Activated naive CD4-positive, alpha-beta T cell treated with anti-CD3 and anti-CD28 coated beads for 36 hours (primary cell): ENCODE measurements at places on chromosomes 6 and 20. TPM values are rescaled to one million over a fixed set of nuclear protein-coding genes. Genes with fewer than 3 reads are reported as not detected.

The AGER gene
- total RNA-seq, result 17.0 TPM

The ASIP gene
- total RNA-seq, result not detected

The ADTRP gene
- 52.1 TPM for total RNA-seq

The METTL24 gene
- not detected for total RNA-seq

The PCSK2 gene
- not detected for total RNA-seq

The NELFE gene
- 83.2 TPM for total RNA-seq

The DSP gene
- 0.22 TPM for total RNA-seq

The RAET1L gene
- total RNA-seq, result not detected

The RPP40 gene
- total RNA-seq, result 8.2 TPM

The ADNP gene
- total RNA-seq, result 50.8 TPM

The TMEM170B gene
- total RNA-seq, result 0.40 TPM

DNA sequence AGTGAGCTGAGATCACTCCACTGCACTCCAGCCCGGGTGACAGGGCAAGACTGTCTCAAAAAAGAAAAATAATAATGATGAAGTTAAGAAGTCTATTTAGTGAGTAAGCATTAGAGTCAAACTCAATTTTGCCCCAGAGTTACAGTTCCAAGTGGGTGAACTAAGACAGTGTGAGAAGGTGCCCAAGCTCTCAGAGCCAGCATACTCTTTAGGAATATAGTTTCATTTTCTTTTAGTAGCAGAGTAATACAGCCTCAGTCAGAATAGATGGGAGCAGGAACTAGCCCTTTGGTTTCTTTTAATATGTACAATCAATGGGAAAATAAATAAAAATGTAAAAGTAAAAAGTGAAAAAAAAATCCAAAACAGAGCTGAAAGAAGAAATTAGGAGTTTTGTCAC is 87.0 kb upstream of the ADGRF1 start:
- no peak for DNase-seq

GRCh38 chr20:16474363-16474762 is 98.9 kb downstream of the KIF16B start:
- DNase-seq, result no peak

DNA sequence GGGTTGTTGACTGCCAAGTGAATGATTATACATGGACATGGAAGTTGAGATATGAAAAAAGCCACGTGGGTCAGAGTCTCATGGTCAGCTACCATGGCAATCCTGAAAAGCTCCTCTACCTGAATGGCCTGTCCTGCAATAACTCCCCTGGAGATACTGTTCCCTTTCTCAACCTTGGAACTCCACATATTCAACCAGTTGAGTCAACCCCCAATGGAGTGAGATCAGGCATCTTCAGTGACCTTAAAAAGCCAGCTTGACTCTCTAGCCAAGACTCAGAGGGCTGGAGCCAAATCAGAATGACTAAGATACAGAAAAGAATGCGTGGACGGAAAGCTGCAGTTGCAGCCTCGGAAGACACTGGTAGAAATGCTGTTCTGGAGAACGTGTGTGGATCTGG is 341.3 kb downstream of the FOXA2 start:
- DNase-seq, result no peak

- DNase-seq, result no peak
Measured at GRCh38 chr20:10093087-10093591, 58.4 kb downstream of the ANKEF1 start.

DNA sequence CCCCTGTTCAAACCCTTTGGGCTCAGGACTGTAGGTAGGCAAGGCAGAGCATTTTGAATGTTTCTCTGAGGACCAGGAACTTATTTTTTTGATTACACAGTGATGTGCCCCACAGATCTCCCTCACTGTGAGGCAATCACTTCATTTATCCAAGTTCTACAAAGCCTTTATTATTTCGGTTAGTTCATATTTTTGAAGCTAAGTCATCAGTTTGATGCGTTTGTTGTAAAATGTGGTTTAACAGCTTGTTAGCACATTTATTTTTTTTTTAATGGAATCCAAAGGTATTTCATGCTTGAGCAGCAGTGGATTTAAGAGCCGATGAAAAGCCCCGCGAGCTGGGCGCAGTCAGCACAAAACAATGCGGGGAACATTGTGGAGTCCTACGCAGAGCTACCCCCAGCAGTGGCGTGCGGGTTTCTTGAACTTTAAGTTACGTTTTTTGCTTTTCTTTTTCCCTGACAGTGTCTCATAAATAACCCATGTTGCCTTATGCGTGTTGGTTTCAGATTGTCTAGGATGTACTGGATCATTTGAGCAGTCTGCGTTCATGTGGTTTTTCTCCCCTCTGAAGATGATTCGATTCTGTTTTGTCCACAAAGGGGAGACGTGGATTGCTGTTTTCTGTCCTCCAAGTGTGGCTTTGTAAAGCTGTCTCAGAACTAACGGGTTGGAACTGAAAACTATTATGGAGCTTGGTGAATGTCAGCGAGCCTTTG is 233.6 kb upstream of the BMP2 start:
- DNase-seq, result no peak

DNA sequence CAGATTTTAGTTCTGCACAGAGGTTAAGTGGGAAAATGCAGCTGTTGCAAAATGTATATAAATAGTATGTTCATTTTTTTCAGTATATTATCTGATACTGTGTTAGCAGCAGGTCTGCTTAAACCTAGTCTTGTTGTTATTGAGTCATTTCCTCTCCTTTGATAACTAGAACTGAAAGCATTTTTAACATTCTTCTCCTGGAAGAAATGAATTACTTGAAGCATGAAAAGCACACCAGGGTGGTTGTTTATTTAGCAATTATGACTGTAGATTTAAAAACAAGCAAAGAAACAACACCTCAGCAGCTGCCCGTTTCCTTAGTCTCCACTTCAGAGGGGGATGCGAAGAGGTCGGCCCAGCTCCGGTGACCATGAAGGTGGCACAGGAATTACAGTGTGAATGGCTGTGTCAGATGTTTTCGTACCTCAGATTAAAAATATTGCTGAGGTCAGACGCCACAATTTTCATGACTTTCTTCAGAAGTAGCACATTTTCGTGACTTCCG is 53.5 kb downstream of the GOPC start:
- DNase-seq, result peak; percentile 38

DNA sequence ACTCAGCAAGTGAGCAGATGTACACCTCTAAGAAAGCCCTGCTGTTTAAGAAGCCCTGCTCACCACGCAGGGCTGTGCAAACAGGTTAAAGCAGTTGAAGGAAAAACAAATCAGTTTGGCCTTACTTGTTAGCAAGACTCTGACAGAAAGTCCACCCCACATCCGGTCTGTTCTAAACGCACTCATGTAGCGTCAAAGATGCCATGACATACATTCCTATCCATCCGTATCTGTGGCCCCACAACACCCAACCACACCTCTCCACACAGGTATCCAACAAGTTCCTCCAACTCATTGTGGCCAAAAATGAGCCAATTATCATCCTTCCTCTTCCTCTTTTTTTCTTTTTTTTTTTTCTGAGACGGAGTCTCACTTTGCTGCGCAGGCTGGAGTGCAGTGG is 22.8 kb upstream of the RAB22A start:
- peak; percentile 21 for DNase-seq

DNA sequence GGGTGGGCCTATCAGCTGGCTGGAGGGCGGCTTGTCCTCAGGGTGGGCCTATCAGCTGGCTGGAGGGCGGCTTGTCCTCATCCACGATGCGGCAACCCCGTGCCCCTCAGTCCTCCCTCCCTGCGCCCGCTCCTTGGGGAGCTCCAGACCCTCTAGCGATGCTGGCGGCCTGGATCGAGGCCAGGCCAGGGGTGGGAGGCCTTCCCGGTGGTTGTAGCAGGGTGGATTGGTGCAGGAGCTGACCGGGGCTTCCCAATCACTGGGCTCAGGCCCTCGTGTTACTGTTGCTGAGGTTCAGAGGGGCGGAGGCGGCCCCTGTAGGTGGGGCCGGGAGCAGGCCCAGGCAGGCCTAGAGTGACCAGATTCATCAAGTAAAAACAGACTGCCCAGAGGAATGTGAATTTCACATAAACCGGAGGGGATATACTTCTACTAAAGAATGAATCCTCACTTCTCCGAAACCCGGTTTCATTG is 8.8 kb downstream of the SLC17A9 start:
- DNase-seq, result no peak

DNA sequence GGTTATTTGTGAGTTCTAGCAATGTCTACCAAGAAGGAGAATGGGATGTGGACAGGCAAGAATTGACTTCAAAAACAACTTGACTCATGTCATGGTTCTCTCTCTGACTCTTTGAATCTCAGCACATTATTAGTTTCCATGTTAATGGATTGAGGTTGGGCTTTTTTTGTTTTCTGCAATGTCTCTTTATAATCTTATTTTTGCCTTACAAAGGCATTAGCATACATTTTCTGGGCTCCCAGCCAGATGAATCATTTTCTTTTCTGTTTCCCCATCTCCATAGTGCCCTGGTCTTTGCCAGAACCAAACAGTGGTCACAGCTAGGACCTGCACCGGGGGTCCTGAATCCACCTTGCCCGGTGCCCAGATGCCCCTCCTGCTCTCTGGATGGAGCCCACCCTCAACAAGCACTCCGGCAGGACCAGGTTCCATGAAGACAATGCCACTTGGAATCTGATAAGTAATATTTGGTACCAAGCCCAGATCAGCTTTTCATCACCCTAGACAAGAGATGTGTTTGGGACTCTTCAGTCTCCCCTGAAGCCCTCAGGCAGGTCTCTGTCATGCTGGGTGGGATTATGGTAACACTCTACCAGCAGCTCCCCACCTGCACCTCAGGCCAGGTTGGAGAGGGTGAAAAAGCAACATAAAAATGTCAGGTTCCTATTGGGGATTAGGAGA is 266.7 kb upstream of the SULF2 start:
- no peak for DNase-seq

GRCh38 chr6:17022604-17023003 is 79.2 kb upstream of the STMND1 start:
- no peak for DNase-seq

GRCh38 chr6:10460096-10460495 is 45.2 kb upstream of the TFAP2A start:
- DNase-seq, result no peak

- DNase-seq, result no peak
Measured at GRCh38 chr20:47205577-47206123, 150.8 kb downstream of the ZMYND8 start.

DNA sequence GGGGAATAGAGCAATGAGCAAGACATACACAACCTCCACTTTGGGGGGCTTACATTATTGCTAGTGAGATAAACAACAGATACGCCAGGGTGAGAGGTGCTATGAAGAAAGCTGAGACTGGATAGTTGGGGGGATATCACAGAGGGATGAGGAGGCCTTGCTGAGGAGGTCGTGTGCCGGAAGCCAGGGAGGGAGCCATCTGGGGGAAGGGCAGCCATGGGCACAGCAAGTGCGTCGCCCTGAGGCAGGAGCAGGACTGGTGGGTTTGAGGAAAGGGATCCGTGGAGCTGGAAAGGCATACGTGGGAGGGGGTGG is 12.2 kb upstream of the BAK1 start:
- DNase-seq, result no peak

DNA sequence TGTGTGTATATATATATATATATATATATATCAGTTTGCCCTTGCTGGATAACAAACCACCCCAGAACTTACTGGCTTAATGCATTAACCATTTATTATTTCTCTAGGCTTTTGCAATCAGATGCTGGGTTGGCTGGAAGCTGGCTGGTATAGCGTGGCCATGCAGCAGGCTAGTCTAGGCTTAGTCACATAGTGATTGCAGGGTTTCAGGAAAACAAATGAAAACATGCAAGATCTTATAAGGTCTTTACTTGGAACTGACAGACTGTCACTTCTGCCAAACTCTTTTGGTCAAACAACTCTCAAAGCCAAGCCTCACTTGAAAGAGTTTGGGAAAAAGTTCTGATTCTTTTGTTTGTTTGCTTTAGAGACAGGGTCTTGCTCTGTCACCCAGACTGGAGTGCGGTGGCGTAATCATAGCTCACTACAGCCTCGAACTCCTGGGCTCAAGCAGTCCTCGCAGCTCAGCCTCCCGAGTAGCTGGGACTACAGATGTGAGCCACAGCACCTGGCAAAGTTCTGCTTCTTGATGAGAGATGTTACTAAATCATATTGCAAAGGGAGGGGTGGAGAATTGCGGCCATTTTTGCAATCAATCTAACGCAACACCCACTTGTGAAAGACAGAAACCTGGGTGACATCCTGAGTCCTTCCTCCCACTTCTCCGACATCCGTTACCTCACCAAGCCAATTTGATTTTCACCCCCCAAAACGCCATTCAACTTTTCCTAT is 74.6 kb upstream of the RNF24 start:
- DNase-seq, result no peak

- DNase-seq, result no peak
Measured at GRCh38 chr6:166598441-166599138, 12.1 kb upstream of the RAMACL start.

DNA sequence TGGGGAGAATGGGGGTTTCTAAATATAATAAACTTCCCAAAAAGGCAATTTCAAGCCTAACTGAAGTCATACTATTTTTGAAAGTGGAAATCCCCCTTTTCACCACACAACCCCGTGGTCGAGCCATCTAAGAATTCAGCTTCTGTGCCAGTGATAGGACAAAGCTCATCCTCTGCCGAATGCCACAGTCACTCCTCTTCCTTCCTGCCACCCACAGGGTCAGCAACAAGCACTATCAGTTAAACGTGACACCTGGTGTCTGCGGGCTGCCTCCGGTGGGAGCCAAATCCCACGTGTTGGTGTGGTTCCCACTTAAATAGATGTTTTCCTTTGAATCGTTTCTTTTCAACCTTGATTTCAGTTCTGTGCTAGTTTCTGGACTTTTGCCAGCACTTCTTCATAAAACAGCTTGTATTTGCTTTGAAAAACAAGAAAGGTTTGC is 60.7 kb downstream of the TNFAIP3 start:
- DNase-seq, result peak; percentile 90

DNA sequence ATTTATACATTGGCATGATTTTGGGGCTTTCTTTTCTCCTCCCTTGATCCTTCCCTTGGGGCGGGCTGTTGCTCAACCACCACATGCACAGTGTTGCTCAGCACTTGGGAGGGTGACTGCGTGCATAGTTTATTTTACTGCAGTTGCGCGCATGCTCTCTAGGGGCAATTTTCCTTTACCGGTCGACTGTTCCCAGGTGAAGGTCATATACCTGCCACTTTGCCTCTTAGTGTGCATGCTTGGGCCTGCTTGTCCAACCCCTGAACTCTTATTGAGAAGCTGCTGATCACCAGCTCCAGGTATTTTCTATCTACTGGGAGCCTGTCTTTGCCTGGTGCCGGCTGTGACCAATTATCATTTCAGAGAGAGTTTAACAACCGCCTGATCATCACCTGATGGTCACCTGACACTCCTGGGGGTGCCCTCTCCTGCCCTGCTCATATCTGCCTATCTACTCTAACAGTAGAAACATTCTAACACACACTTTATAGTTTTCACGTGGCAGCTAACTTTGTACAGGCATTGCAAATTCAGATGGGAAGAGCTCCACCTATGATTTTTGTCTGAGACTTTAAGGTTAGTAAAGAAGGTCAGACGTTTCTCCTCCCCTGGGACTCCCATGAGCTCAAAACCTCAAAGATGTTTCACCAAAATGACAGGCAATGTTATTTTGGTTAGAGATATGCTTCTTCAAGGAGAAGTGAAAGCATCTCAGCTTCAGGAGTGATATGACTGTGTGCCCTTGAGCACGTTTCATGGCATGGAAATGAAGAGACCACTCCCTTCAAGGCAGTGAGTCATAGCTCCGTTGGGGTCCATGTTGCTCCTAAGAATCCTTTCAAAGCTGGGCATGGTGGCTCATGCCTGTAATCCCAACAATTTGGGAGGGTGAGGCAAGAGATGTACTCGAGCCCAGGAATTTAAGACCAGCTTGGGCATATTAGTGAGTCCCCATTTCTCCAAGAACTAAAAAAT is 227.5 kb upstream of the MYLIP start:
- DNase-seq, result peak; percentile 34
